Tibial nerve (tissue), 4 donors: ENCODE measurements at places on chromosomes 2 and 18. TPM values are rescaled to one million over a fixed set of nuclear protein-coding genes. Genes with fewer than 3 reads are reported as not detected.
A peak's percentile ranks its signal among the peaks of the same experiment; 100 is the strongest.

POTEE gene
- total RNA-seq, result not detected

TNP1 gene
- total RNA-seq, result not detected

DNA sequence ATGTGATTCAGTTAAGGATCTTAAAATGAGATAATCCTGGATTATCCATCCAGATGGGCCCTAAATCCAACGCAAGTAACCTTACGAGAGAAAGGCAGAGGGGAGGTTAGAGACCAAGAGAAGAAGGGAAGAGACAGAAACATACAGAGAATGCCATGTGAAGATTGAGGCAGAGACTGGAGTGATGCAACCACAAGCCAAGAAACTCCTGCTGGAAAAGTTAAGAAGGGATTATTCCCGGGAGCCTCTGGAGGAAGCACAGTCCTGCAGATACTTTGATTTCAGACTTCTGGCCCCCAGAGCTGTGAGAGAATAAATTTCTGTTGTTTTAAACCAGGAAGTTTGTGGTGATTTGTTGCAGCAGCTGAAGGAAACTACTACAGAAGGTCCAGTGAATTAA lies 992.7 kb downstream of the BCL11A start:
- no peak for DNase-seq
- H3K4me3 ChIP-seq, result no peak overlapping the region
- no peaks in the 10 kb centered on the region for H3K36me3 ChIP-seq

RAX gene
- total RNA-seq, result not detected

DNA sequence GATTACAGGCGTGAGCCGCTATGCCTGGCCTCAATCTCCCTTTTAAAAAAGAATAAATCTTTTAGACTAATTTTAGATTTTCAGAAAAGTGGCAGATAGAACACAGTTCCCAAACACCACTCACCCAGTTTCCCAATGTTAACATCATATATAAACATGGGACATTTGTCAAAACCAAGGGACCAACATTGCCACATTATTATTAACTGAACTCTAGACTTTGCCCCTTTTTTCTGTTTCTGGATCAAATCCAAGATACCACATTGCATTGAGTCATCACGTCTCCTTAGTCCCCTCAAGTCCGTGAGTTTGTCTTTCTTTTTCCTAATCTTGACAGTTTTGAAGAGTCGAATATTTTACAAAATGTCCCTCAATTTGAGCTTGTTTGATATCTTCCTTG lies 2.4 kb downstream of the C2orf42 start:
- no peak overlapping the region for H3K4me3 ChIP-seq
- H3K36me3 ChIP-seq, result no peaks in the 10 kb centered on the region
- H3K4me1 ChIP-seq, result no peaks in the 10 kb centered on the region
- no peaks in the 10 kb centered on the region for H3K27me3 ChIP-seq

- H3K4me3 ChIP-seq, result no peak overlapping the region
- no peak overlapping the region for H3K27ac ChIP-seq
- no peak for DNase-seq
- H3K4me1 ChIP-seq, result no peaks in the 10 kb centered on the region
These were observed 8.0 kb upstream of the SF3B1 start for GRCh38 chr2:197442857-197443256.

DNA sequence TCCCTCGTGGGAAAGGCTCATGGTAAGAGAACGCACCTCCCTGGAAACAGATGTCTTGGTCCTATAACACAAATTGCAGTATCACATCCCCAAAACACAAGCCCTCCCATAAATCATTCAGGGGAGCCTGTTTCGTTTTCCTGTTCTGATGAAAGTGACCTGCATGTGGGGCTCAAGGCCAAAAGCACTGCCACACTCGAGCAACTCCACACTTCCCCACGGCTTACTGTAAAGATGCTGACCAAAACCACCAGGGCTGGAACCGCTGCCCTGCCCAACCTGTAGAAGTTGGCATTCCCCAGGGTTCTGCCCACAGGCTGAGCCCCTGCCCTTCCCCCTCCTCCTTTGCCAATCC lies 139.7 kb downstream of the BCL11A start:
- no peaks in the 10 kb centered on the region for H3K27me3 ChIP-seq
- H3K27ac ChIP-seq, result no peak overlapping the region
- H3K36me3 ChIP-seq, result no peaks in the 10 kb centered on the region
- no peak for DNase-seq

DNA sequence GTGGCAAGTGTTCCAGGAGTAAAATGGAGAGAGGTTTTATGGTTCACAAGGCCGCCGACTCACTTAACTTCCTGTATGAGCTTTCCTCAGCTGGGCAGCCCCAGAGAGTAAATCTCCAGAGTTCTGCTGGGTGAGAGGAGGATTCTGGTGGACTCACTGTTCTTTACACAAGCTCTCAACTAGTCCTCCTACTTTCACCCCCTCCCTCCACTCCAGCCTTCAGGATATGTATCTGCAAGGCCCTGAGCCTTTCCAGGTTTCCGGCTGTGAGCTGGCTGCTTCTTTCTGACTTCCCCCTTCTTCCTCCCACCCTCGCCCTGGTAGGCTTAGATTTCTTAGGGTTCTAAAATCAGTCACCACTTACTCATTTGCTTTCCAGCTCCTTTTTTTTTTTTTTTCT lies 34.0 kb downstream of the EML6 start:
- no peaks in the 10 kb centered on the region for H3K27me3 ChIP-seq
- no peaks in the 10 kb centered on the region for H3K4me1 ChIP-seq
- H3K36me3 ChIP-seq, result no peaks in the 10 kb centered on the region
- DNase-seq, result no peak

TXNL1 gene
- total RNA-seq, result 38.2 TPM

- DNase-seq, result no peak
- no peaks in the 10 kb centered on the region for H3K27me3 ChIP-seq
- no peaks in the 10 kb centered on the region for H3K36me3 ChIP-seq
- no peak overlapping the region for H3K4me3 ChIP-seq
- peaks cover 62% of the 10 kb centered on the region for H3K4me1 ChIP-seq
These were observed 31.7 kb downstream of the MBP start for GRCh38 chr18:77100751-77101355.

DNA sequence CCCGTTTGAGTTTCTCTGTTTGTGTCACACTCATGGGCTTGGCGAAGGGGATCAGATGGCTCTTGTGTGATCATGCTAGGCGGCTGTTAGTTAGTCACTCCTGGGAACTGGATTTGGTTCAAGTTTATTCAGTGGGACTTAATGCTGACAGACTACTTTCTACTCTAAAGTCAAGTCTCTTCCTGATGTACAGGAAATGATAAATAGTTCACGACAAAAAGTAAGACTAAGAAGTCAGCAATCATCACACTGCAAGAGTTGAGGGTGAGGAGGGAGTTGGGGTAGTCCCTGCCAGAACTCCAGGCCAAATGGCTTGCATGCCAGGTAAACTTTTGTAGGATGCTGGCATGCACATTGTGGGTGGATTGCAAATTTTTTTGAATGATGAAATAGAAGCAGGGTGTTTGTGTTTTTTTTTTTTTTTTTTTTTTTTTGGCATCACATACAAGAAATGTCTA lies 25.1 kb upstream of the CCL20 start:
- no peak overlapping the region for H3K27ac ChIP-seq
- H3K4me3 ChIP-seq, result no peak overlapping the region
- H3K4me1 ChIP-seq, result no peaks in the 10 kb centered on the region
- no peaks in the 10 kb centered on the region for H3K27me3 ChIP-seq

GRCh38 chr18:8667846-8668245 lies 37.5 kb upstream of the MTCL1 start:
- no peak overlapping the region for H3K27ac ChIP-seq
- no peaks in the 10 kb centered on the region for H3K4me1 ChIP-seq
- DNase-seq, result no peak
- no peaks in the 10 kb centered on the region for H3K27me3 ChIP-seq
- no peaks in the 10 kb centered on the region for H3K36me3 ChIP-seq

- no peaks in the 10 kb centered on the region for H3K4me1 ChIP-seq
- DNase-seq, result no peak
- no peak overlapping the region for H3K27ac ChIP-seq
These were observed 47.8 kb downstream of the FAM168B start for GRCh38 chr2:131045286-131046027.

DNA sequence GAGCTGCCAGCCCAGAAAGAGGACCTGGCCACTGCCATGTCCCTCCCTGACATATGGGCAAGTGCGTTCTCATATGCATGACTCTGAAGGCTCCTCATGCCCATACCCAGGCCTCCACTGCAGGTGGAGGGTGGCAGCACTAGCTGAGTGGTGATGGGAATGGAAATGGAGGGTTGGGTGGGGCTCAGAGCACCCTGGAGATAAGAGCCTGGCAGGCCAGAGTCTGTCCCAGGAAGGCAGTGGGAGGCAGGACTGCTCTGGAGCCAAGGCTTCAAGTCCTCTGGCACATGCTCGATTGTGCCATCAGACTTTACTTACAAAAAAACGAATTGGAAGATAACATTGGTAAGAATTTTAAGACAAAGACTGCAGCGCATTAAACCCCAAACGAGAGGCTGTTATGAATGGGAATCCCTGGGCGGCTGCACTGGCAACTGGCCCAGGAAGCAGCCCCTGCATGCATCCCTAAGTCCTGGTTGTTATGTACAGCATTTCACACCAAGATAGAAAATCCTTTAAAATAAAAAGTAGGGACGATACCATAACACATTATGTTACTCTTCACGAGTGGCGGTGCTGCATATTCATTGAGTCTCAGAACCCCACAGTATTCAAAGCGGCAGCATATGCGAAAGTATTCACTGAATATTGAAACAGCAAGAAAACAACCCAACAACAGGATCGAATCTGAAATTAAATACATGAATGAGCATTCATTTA lies 81.7 kb upstream of the FAM98A start:
- no peaks in the 10 kb centered on the region for H3K36me3 ChIP-seq
- DNase-seq, result no peak
- H3K4me1 ChIP-seq, result no peaks in the 10 kb centered on the region

SRD5A2 gene
- total RNA-seq, result not detected

REG1B gene
- 2.1 TPM for total RNA-seq

PRSS56 gene
- not detected for total RNA-seq

C2orf80 gene
- not detected for total RNA-seq

- no peaks in the 10 kb centered on the region for H3K27me3 ChIP-seq
- no peaks in the 10 kb centered on the region for H3K4me1 ChIP-seq
- DNase-seq, result no peak
- no peaks in the 10 kb centered on the region for H3K36me3 ChIP-seq
These were observed 89.3 kb downstream of the ARMC9 start for GRCh38 chr2:231287696-231288095.

- H3K4me3 ChIP-seq, result no peak overlapping the region
- H3K27me3 ChIP-seq, result no peaks in the 10 kb centered on the region
- DNase-seq, result no peak
- H3K27ac ChIP-seq, result no peak overlapping the region
- no peaks in the 10 kb centered on the region for H3K4me1 ChIP-seq
These were observed 43.5 kb upstream of the ZNF397 start for GRCh38 chr18:35197296-35197695.

GRCh38 chr2:152493945-152494528 lies 159.1 kb downstream of the FMNL2 start:
- H3K36me3 ChIP-seq, result no peaks in the 10 kb centered on the region
- H3K4me3 ChIP-seq, result no peak overlapping the region
- H3K27ac ChIP-seq, result peak overlapping the region; percentile 8
- no peaks in the 10 kb centered on the region for H3K4me1 ChIP-seq
- no peak for DNase-seq

- H3K27ac ChIP-seq, result no peak overlapping the region
- H3K36me3 ChIP-seq, result no peaks in the 10 kb centered on the region
- H3K4me1 ChIP-seq, result no peaks in the 10 kb centered on the region
- H3K27me3 ChIP-seq, result no peaks in the 10 kb centered on the region
These were observed 164.2 kb downstream of the MGAT5 start for GRCh38 chr2:134417968-134418582.

DNA sequence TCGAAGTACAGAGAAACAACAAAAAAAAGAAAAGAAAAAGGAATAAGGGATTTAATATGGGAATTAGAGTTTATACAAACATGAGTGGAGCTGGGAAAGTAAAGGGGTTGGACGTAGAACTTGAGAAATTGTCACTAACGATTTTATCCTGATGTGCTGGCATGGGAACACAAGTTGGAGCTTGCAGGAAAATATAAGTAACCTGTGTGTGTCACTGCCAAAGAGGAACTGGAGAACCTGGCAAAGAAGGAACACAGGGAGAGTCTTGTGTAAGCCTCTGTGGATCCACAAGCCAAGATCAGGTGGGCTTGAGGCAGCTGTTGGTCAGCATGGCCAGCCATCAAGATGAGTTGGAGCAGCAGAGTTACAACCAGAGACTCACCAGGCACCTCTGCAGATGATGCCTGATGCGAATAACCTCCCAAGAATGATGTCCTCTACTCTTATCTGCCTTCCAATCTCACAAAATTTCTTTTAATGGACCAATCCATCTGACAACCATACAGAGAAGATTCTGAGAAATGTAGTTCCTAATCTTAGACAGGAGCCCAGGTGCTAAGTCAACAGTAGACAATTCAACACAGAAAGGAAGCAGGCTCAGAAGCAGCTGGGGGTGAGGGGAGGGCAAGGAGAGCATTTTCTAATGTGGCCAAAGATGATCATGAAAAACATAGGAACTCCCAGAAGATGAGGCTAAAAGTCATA lies 77.0 kb upstream of the SPOPL start:
- no peaks in the 10 kb centered on the region for H3K36me3 ChIP-seq
- H3K27me3 ChIP-seq, result no peaks in the 10 kb centered on the region
- H3K27ac ChIP-seq, result no peak overlapping the region
- no peak overlapping the region for H3K4me3 ChIP-seq

- H3K27me3 ChIP-seq, result no peaks in the 10 kb centered on the region
- H3K36me3 ChIP-seq, result no peaks in the 10 kb centered on the region
- peak overlapping the region; percentile 78 for H3K4me3 ChIP-seq
- DNase-seq, result peak; percentile 8
- peaks cover 34% of the 10 kb centered on the region for H3K4me1 ChIP-seq
- peak overlapping the region; percentile 91 for H3K27ac ChIP-seq
These were observed 517 bp downstream of the GCFC2 start for GRCh38 chr2:75710220-75710576.

BBS5 gene
- 19.9 TPM for total RNA-seq

DNA sequence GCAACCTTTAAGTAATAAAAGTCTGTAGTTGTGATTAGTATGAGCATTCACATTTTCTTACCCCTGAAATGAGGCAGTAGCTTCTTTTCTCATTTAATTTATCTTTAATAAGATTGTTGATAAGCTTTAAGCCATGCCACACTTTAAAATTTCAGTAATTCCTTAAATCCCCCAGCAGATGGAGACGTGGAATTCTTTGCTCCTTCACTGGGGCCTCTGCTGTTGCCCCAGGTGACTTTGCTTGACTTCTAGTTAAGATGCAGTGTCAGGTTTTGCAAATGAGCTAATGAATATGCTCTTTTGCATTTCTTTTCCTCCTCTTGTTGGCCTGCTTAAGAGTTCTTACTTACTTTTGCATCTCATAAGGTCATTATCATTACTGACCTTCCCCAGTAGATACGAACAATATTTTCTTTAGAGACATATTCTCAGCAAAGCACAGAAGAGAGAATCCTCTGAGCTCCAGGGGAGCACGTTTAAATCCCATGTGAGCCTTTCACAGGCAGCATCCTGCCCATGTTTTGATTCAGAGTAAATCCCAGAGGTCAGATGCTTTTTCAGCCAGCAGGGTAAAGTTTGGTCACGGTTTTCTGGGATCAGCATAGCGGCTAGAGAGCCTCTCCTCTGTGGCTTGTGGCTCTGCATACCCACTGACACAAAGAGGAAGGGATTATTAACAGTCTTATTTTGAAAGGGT lies 222.9 kb downstream of the PTPRM start:
- H3K27ac ChIP-seq, result no peak overlapping the region
- no peak overlapping the region for H3K4me3 ChIP-seq
- H3K36me3 ChIP-seq, result no peaks in the 10 kb centered on the region
- no peaks in the 10 kb centered on the region for H3K27me3 ChIP-seq
- no peak for DNase-seq

- no peaks in the 10 kb centered on the region for H3K27me3 ChIP-seq
- H3K36me3 ChIP-seq, result no peaks in the 10 kb centered on the region
- H3K4me3 ChIP-seq, result no peak overlapping the region
- no peak overlapping the region for H3K27ac ChIP-seq
These were observed 78.9 kb downstream of the GNAL start for GRCh38 chr18:11767935-11768334.
